ENCODE measurements at places on chromosomes 1 and 21.
A peak's percentile ranks its signal among the peaks of the same experiment; 100 is the strongest.

DNA sequence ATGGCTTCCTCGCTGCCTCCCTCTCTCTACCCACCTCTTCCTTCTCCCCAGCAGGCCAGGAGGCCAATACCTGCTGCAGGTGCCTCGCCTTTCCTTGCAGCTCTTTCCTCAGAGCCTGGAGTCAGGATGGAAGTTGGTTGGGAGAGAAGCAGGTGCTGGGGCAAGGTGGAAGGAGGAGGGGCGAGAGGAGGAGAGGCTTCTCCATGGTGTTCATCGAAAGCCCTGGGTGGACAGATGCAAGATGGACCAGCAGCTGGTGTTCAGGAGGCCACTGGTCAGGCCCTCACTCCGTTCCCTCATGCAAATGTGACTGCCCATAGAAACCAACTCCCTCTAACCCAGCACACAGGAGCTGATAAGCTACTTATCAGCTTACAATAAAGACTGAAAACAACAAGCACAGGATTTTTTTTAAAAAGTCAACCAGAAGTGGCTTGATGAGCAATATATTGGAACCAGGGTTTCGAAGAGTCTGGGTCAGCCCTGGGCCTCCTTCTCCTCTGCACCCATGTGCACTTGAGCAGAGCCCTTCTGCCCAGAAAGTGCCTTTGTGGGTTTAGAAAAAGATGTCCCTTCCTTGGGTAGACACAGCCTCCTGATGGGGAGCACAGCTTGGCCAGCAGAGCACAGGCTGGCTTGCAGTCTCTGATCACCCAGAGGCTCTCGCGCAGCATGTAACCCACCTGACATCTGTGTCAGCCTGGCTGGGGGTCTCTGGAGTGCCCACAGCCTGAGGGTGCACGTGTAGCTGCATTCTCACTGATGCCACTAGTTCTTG is 16.6 kb upstream of the GSTM4 start:
- DNase-seq = no peak

GRCh38 chr1:174984952-174985351 is 14.8 kb upstream of the CACYBP start:
- DNase-seq = no peak

DNA sequence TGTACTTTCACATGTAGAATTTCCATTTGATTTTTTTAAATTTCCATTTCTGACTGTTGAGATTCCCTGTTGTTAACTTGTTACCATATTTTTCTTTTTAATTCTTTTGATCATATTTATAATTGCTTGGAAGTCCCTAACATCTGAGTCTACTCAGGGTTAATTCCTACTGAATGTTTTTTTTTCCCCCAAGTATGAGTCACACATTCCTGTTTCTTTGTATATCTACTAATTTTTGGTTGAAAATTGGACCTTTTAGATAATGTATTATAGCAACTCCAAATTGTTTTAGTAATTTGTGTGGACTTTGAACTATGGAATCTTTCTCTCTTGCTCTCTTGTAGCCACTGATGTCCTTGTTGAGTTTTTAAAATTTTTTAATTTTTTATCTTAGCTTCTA is 54.6 kb downstream of the STXBP3 start:
- no peak for DNase-seq

GRCh38 chr1:246565751-246566127 is 322 bp downstream of the TFB2M start:
- DNase-seq = no peak

DNA sequence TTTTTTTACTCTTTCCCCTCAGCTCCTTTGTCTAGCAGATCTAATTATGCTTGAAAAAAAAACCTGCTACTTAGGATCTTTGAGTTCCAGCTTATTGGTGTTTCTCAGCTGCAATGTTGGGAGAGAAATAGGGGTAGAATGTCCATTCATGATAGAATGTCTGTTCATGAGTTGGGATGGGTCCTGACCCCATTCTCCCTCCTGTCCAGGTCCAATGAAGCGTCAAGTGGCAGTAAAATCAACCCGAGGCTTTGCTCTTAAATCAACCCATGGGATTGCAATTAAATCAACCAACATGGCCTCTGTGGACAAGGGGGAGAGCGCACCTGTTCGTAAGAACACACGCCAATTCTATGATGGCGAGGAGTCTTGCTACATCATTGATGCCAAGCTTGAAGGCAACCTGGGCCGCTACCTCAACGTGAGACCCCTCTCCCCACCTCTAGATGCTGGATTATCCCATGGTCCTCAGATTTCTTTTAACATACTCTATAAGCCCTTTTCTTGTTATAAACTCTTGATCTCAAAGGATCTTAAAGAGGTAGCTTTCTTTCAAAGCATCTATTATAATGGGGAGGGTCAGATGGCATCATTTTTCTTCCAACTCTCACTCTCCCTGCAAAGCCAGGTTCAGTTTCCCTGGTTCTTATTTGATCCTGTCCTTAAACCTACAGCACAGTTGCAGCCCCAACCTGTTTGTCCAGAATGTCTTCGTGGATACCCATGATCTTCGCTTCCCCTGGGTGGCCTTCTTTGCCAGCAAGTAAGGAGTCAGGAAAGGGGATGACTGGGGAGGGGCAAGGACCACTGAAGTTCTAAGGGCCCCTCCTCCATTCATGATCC is 11.1 kb downstream of the CERS2 start:
- DNase-seq = no peak

DNA sequence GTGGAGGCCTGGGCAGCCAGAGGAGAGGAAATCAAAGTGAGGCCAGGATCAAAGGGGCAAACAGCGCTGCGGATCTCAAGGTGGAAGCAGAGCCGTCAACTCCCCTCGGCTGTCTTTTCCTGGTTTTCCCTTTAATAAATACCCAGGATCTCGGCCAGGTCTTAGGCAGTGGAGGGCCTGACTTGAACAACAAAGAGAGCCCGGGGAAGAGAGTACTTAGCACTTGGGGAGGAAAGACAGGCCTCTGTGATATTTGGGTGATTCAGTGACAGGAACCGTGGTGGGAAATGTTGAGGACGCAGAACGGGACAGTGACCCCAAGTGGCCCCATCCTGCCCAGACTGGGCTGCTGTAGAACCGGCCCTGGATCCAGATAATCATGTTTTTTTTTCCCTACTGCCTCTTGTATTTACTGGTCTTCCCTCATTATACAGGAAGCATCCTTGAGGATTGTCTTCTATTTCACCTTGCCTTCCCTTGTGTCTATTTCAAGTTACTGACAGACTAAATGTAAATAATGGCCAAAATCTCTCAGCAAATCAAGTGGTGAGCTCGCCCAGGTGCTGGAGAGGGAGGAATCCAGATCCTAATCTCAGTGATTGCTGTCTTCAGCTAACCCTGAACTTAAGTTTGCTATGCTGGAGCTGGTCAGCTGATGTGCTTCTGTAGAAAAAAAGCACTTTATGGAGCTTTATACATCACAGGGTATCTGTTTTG is 2.8 kb upstream of the MIXL1 start:
- DNase-seq = no peak

- DNase-seq = no peak
Measured at GRCh38 chr1:111140680-111140967, 601 bp downstream of the CEPT1 start.

DNA sequence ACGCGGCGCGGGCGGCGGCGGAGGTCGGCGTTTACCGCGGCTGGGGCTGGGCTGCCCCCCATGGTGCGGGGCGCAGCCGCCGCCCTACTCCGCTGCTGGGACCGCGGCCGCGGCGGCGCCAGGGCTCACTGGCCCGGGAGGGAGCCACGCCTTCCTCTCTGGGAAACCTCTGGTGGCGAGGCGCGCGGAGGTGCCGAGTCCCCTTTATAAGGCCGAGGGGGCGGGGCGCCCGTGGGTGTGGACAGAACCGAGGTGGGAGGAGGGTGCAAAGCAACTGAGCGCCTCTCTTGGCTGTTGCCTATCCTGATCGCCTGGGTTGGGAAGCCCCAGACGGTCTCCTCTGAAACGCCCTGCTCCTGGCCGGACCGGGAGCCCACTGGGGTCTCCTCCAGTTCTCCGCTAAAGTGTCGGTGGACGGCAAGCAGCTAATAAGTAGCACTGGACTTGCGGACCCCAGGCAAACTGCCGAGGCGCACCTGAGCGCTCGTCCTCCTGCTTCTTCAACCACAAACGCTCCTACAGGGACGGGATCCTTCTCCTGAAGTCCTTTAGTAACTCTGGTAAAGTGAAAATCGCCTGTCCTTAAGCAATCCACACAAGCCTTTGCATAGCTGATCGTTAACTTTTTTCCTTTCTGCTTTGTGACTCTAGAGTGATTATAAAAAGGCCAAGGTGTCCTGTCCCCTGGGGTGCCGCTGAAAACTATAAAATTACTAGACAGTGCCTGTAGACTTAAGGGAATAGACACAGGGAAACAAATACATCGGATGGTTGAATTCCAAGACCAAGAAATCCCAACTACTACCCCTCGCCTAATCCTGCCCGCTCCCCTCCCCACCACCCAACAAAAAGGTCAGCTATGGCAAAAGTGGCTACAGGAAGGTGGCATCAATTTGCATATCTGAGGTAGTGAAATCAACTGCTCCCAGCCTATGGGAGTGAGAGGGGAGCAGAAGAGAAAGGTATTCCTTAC is at the start of gene PTGER3:
Gene PTGER3 (minus strand): TSS at position 182 of the 973 bp plus-strand sequence. CDS start 239 bp downstream, outside the sequence.
- peak; percentile 15 for DNase-seq
